Esophagus squamous epithelium (tissue), 5 donors: ENCODE measurements at places on chromosomes 2 and 18. TPM values are rescaled to one million over a fixed set of nuclear protein-coding genes. Genes with fewer than 3 reads are reported as not detected.

DNA sequence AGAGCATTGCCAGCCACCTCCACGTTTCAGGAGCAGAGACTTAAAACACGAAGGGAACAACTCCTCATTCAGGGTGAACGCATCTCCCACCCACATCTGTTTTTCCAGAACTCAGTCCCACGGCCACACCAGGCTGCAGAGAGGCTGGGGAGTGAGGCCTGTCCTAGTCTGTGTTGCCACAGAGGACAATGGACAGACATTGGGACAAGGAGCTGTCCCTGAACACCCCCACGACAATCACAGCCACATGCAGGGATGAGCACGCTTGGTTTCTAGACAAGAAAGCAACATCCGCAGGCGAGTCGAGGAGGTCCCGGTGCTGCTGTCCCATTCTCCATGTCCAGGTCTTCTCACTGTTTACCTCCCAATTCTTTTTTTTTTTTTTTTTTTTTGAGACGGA, 167.4 kb downstream of the EIPR1 start:
- DNase-seq, result no peak

DNA sequence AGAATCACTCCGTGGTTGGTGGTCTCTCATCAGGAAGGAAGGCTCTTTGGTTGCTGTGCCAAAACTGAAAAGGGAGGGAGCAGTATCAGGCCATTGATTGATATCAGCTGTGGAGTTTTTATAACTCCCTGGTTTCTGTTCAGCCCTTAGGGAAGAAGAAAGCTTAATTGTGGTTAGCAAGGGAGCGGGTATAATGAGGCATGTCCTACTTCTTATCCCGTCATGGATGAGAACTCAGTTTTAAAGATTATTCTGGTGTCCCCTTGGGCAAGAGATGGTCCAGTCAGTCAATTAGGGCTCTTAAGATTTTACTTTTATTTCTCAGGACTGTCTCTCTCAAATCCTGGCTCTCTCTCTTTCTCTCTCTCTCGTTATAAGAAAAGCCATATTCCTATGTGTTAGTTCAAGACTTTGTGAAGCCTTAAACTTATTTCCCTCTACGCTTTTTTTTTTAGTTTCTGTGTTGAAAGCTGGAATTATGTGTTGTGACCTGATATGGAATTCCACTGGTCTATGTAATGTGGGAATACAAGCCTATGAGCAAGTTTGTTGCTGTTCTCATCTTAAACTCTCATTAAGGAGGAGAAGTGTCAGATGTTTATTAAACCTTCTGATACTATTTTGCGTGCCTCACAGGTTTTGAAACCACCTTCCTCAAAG, 514.0 kb upstream of the CDH2 start:
- no peak for DNase-seq

CYS1 gene
- 1.3 TPM for total RNA-seq

DNA sequence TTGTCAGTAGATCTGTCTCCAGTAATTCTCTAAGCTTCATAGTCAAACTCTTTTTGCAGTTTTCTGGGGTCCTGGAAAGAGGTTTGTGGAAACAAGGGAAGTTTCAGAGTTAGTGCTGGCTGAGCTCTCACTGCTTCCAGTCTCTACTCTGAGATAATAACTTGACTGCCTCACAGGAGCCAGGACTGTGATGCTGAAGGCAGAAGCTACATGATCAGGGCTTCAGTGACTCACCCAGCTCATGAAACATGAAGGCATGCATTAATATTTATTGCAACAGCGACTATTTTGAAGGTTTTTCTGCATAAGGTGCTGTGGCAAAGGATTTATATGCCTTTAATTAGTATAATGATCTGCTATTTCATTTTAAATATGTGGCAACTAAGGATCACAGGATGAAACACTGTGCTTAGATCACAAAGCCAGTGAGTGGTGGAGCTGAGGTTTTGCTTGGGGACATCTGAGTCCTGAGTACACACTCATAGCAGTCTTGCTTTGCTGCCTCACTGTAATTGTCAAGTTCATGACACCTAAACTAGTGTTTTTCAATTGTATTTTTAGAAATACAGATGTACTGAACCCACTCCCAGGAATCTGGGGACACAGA, 448.4 kb upstream of the GCFC2 start:
- no peak for DNase-seq

DNA sequence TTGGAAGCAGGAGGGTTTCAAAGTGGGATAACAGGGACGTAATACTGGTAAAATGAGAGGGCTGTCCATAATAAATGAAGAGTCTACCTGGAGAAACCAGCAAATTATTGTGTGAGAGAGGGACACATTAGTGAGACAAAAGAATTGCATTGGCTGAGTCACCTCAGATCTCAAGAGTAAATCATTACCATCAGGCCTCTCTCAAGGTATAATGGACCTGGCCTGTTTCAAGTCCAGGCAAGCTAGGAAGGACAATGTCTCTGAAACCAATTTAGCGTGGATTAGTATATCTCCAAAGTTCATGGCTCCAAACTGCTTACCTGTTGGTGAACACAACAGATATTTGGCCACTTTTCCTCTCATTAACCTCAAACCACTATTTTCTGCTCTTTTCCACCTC, 471.4 kb downstream of the CMPK2 start:
- no peak for DNase-seq

DNA sequence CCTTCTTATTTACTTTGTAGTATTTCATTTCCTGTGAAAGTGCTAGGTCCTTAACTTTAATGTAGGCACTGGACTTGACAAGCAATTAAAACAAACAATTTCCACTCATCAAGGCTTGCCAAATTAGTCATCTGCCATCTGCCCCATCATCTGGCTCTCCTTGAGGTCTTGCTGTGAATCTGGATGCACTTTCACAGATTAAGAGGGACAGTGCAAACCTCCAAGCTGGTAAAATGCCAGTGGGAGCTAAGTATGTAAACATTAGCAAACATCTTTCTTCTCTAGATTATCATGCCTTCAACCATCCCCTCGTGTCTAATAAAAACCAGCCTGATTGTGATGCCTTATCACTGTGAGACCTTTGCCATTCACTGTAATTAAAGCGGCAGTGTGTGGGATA, 402.9 kb downstream of the ERBB4 start:
- no peak for DNase-seq

- no peak for DNase-seq
Observed at GRCh38 chr2:96556441-96557330, 20.1 kb downstream of the ARID5A start.

PSMG2 gene
- total RNA-seq, result 89.9 TPM

GBX2 gene
- not detected for total RNA-seq

GRCh38 chr2:17104454-17104853, 413.8 kb downstream of the RAD51AP2 start:
- DNase-seq, result no peak

DNA sequence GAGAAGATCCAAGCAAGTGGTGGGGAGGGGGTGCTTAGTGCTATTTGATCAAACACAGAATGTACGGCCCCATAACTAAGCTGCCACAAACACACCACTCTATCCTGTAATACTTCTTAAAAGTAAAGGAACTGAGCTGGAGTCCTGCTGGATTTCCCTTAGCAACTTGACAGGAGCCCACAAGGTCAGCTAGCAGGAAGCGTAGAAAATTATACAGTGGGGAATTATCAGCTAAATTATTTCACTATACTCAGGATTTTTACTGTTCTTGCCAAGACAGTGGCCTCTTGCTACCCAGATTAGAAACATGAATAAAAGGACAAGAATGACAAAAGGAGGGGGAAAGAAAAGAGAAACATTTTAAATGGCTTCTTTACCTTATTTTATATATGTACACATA, 217.1 kb downstream of the ZNF521 start:
- DNase-seq, result no peak

CSRNP3 gene
- total RNA-seq, result 0.57 TPM

- DNase-seq, result no peak
Observed at GRCh38 chr2:1458432-1458831, 45.2 kb downstream of the TPO start.

TANC1 gene
- total RNA-seq, result 36.6 TPM
